ENCODE measurements at places on chromosomes 6 and 20.

DNA sequence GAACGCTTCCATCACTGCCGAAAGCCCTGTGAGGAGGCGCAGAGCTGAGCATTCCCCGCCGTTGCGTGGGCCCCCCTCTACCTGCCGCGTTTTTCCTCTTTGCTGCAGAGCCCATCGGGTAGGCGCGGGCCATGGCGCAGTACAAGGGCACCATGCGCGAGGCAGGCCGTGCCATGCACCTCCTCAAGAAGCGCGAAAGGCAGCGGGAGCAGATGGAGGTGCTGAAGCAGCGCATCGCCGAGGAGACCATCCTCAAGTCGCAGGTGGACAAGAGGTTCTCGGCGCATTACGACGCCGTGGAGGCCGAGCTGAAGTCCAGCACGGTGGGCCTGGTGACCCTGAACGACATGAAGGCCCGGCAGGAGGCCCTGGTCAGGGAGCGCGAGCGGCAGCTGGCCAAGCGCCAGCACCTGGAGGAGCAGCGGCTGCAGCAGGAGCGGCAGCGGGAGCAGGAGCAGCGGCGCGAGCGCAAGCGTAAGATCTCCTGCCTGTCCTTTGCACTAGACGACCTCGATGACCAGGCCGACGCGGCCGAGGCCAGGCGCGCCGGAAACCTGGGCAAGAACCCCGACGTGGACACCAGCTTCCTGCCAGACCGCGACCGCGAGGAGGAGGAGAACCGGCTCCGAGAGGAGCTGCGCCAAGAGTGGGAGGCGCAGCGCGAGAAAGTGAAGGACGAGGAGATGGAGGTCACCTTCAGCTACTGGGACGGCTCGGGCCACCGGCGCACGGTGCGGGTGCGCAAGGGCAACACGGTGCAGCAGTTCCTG lies 693 bp downstream of the FAM50B start:
- DNase-seq = peak; percentile 10

DNA sequence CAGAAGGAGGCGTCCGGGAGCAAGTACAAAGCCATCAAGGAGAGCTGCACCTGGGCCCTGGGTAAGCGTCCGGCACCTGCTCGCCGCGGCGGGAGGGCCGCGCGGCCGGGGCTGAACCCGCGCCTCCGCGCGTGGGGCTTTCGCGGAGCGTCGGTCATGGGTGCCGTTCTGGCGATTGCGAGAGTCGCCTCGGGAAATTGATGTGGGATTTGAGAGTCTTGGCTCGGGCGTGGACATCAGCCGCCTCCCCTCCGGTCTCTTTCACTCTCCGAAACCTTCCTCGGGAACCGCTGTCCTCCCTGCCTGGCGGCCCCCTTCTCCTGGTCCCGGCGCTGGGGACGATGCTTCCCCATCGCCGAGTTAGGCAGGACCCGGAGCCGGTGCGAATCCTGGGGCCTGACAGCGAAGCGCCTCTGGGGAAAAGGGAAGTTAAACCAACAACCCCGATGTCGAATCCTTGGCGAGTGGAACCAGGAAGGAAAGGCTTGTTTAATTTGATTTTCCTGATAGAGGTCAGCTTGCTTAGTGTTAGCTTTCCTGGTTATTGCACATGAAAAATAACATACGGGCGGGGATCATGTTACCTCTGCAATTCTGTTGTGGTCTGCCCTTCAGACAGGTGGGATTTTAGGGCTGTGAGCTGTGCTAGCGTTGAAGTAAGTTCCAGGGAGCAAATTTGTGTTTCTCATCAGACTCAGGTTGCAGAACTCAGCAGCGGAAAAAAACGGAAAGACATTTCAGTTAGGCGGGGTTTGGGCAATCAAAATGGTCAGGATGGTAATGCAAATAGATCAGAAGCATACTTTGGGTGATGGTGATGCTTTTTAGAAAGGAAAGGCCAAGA lies 594 bp downstream of the ARFGEF3 start:
- DNase-seq = peak; percentile 6

DNA sequence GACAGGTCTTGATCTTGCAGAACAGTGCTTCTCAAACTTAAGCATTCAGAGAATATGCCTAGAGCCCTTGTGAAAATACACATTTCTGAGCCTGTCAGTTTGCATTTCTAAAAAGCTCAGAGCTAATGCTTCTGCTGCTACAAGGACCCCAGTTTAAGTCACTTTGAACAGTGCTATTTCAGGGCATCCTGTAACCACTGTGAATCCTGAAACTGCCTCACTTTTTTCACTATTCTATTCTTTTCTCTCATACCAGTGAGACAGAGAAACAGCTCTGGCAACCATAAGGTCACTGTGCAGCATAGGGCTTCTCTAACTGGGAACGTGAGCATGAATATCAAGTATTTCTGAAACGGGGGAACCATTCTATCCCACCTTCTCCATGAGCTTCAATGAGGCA lies 51.2 kb downstream of the LGSN start:
- DNase-seq = no peak

GRCh38 chr20:13817342-13817741 lies 32.5 kb downstream of the NDUFAF5 start:
- no peak for DNase-seq

GRCh38 chr20:60361761-60362395 lies 403.7 kb downstream of the CDH26 start:
- DNase-seq = no peak

DNA sequence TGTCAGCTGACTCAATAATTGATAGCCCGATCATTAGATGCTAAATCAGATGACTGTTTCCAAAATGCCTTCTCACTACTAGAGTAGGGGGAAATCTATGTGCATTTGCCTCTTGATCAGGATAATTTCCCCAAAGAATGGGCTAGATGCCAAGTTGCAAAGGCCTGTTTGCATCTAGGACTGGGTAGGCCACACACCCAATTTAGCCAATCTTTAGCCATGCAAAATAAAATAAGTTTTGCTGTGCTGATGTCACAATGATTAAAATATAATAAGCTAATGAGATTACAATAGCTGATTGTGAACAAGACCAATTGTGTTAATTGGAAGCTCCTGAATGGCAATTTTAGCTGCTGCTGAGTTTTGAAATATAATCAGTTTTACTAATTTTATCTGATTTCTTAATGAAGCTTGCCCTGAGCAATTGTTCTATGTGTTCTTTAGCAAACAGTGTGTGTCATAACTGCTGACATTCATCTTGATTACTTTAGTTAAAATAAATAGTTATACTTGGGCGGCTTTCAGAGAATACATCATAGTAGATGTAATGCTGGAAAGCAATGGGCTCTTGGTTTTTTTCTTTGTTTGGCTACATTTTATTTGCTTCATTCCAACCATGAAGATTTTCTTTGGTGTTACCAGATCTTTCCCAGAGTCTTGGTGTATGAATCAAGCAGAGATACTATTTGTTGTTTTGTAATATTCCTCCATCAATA lies 973.2 kb upstream of the SLC35B3 start:
- DNase-seq = no peak

DNA sequence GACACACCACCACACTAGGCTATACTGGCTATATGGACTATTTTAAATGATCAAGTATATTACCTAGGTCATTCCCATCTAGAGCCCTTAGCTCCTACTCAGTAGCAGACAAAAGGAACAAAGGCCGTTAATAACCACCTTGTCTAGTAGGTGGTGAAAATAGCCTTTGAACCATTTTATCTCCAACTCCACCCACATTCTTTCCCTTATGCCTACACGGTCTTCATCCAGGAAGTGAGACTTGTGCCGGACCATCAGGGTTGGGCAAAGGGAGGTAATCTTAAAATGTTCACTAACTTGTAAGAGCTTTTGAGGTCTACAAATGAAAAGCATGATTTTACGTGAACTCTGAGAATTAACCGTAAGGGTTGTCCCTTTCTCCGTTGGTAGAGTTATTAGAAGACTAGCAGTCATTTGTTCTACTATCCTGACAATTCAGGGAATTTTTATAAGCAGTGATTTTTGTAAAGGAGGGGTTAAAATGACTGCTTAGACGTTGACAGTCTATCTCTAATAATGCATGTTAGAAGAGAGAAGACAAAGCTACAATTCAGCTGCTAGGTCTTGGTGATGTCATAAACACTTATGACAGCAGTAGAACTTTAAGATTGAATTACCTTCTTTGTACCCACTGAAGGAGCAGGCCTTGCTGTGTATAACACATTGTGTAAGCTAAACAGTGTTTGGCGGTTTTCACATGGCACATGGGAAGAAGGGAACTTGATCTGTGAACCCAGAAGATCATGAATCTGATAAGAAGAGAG lies 371.8 kb upstream of the JAG1 start:
- DNase-seq = no peak

DNA sequence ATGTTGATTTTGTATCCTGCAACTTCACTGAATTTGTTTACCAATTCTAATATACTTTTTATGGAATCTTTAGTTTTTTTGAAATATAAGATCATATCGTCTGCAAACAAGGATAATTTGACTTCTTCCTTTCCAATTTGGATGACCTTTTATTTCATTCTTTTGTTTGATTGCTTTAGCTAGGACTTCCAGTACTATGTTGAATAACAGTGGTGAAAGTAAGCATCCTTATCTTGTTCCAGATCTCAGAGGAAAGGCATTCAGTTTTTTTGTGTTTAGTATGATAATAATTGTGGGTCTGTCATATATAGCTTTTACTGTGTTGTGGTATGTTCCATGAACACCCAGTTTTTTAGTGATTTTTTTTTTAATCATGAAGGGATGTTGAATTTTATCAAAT lies 75.7 kb downstream of the GCLC start:
- no peak for DNase-seq

DNA sequence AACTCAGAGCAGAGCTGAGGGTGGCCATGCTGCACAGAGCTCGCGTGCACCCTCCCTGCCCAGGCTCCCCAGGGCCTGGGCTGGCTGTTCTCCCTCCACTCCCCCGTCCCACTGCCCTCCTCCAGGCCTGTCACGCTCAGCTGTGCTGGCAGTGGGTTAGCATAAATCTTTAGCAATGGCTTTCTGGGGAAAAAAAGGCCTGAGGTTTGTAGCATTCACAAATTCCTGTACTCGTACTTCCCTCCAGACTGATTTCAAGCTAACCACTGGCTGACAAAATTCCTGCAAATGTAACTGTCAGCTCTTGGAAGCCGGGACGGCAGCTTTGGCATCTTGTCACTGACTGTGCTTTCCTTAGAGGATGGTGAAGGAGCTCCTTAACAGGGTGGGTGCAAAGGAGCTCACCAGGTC lies 22.3 kb upstream of the SMOC2 start:
- no peak for DNase-seq

DNA sequence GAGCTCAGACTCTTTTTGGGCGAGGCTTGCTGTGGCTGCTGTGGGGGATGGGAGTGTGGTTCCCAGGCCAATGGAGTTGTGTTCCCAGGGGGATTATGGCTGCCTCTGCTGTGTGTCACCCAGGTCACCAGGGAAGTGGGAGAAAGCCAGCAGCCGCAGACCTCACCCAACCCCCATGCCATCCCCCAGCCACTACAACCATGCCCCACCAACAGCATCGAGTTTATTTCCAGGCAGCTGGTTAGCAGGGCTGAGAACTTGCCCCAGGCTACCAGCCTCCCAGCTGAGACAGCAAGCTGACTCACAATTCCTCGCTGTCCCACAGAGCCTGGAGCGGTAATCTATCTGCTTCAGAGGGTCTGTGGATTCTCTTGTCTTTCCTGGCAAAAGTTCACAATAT lies 331.7 kb downstream of the FRK start:
- no peak for DNase-seq

DNA sequence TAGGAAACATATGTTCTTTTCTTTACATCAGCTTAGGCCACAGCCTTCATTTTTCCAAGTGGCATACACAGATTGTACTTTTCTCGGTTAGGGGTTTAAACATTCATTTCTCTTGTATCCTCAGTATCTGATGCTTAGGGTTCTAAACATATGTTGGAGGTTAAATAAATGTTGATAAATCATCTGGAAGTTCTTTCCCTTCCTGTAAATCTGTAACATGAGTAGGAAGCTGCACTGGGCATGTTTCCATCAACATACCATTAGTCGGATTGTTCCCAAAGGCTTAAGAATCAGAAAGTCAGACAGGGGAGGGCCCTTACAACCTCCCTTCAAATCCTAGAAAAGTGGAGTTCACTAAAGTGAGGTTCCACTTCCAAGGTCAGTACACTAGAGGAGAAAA lies 54.8 kb upstream of the BCLAF1 start:
- no peak for DNase-seq

DNA sequence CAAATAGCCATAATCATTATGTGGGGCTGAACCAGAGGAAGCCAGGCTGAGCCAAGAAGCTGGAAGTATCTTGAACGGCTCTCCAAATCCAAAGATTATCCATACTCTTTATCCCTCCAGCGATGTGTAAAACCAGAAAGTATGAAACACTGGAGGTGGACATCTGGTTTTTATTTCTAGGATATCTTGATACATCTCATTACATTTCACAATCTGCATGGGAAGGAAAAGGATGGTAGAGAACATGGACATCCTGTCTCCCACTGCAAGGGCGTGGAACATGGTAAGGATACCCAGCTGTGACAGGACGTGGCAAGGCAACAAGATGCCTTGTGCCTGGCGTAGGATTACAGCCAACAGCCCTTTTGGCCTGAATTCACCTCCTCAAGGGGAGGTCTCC lies 20.1 kb downstream of the TRIM27 start:
- no peak for DNase-seq

GRCh38 chr6:112289038-112289566 lies 34.7 kb upstream of the LAMA4 start:
- peak; percentile 77 for DNase-seq

- DNase-seq = no peak
Observed at GRCh38 chr6:36954262-36954931, at the start of gene PI16. TSS of gene PI16 (plus strand) at chr6:36954738. CDS start at chr6:36954761, 23 bp downstream.

DNA sequence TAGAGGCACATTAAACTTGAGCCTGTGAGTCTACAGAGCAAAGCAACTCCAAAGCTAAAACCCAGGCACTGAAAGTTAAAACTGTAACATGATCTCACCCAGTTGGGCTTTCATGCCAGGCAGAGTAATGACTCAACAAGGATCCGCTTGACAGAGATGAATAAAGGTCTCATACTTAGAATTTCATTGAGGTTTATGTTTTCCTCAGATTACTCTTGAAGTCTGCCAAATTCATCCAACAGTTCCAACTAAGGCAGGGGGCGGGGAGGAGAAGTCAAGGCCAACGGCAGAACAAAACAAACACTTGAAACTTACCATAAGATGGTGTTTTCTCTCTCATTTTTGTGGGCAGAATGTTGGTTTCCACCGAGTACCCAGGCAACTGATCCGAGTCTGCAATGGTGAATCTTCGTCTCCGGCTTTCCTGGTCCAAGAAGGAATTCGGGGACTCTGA lies 54.0 kb upstream of the IPCEF1 start:
- peak; percentile 41 for DNase-seq

GRCh38 chr6:56380476-56380875 lies 133.1 kb upstream of the COL21A1 start:
- DNase-seq = no peak

GRCh38 chr20:40941133-40941610 lies 87.5 kb upstream of the TOP1 start:
- DNase-seq = no peak

DNA sequence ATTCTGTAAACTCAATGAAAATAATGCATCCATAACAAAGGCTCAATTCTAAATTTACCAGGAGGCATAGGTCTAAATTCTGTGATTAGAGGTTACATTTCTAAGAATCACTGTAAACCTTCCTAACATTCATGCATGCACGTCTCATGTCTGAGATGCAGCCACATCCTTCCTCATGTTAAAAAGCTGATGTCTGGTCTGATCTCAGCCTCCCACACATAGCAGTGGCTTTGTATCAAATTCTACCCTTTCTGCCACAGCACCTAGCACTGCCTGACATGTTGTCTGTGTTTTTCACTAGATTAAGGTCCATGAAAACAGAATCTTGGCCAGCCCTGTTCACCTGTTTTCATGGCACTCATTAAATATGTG lies 171.1 kb downstream of the WDR27 start:
- no peak for DNase-seq

GRCh38 chr20:16654858-16655535 lies 74.8 kb upstream of the SNRPB2 start:
- no peak for DNase-seq

GRCh38 chr20:51440589-51440988 lies 101.9 kb downstream of the NFATC2 start:
- DNase-seq = no peak
